ENCODE measurements at places on chromosomes 1 and 21.

GRCh38 chr1:82491301-82492048 is 690.7 kb downstream of the ADGRL2 start:
- no peak for DNase-seq

DNA sequence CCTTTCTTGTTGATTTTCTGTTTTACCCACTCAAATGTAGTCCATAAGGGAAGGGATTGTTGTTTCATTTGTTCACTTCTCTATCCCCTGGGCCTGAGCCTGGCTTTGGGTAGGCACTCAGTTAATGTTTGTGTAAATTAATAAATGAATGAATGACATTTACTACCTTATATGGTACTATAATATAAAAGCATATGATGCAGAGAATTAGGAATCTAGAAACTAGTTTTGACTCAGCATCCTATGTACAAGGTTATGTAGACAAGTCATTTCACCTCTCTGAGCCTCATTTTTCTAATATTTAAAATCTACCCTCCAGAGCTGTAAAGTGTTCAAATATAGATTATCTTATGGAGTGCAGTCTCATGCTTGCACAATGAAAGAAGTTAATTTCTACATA is 68.9 kb upstream of the S1PR1 start:
- DNase-seq = no peak

DNA sequence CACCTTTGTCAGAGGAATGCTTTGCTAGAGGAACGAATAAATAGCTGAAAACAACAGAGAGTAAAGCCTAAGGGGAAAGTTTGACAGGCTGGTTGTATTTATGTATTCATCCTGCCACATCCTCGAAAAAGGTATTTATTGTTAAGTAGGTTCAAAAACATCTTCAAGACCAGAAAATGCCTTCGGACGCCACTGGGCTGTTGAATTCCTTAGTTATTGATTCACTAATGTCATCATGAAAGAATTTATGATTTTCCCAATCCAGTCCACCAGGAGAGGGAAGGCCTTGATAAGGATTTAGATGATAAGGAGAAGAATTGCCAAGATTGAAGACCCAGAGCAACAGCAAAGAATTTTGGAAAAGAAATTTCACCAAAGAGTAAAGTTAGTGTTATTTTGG is 35.2 kb upstream of the MAB21L3 start:
- DNase-seq = no peak

DNA sequence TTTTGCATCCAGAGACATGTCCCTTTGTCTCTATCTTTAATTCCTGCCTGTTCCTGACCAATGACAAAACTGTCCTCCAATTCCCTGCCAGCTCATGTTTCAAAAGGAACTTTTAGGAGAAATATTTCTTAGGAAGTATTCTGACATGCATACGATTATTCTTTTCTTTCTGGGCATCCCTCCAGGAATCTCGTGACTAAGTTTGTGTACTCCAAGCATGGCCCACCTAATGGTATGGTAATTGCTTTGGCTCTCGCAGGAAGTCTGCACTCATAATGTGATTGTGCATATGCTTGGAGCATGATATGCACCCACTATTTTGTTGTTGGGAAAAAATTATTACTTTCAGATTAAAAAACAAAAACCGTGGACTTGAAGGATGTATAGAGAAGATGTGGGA is 256.4 kb downstream of the PRDM2 start:
- no peak for DNase-seq

- no peak for DNase-seq
Measured at GRCh38 chr21:45186709-45187108, 101.0 kb downstream of the POFUT2 start.

DNA sequence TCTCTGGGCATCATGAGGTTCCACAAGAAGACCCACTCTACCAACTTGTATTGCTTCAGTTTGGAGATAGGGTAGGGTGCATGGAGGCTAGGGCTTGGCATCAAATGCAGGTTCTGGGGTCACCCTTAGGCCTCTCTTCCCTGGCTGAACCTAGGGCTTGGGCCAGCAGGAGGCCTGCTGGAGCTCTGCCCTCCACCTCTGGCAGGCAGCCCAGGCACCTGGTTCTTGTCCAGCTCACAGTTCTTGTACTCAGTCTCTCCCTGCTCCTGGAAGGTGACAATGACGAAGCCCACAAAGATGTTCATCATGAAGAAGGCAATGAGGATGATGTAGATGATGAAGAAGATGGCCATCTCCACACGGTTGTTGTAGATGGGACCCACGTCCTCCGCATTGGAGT is 37.5 kb upstream of the KIF21B start:
- DNase-seq = no peak

GRCh38 chr21:34962586-34963222 is 86.4 kb downstream of the RUNX1 start:
- DNase-seq = no peak

GRCh38 chr1:58524353-58524945 is 22.1 kb downstream of the OMA1 start:
- no peak for DNase-seq

GRCh38 chr1:229068270-229068987 is 202.5 kb upstream of the RAB4A start:
- DNase-seq = no peak

DNA sequence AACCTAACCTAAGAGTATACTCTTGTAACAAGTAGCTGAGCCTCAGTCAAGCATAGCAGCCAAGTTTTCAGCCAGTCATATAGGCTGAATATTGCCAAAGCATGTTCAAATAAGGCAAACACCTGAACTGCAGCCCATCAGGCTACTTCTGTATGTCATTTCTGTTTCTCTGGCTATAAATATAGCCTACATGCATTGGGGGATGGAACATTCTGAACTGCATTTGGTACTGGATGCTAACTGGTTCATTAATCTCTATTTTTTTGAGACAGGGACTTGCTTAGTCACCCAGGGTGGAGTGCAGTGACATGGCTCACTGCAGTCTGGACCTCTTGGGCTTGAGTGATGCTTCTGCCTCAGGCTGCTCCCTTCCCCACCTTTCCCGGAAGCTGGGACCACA is 37.3 kb downstream of the MAST2 start:
- DNase-seq = no peak

- no peak for DNase-seq
Measured at GRCh38 chr1:208324005-208324404, 79.8 kb upstream of the PLXNA2 start.

GRCh38 chr1:161824618-161825017 is 58.5 kb downstream of the ATF6 start:
- DNase-seq = no peak

DNA sequence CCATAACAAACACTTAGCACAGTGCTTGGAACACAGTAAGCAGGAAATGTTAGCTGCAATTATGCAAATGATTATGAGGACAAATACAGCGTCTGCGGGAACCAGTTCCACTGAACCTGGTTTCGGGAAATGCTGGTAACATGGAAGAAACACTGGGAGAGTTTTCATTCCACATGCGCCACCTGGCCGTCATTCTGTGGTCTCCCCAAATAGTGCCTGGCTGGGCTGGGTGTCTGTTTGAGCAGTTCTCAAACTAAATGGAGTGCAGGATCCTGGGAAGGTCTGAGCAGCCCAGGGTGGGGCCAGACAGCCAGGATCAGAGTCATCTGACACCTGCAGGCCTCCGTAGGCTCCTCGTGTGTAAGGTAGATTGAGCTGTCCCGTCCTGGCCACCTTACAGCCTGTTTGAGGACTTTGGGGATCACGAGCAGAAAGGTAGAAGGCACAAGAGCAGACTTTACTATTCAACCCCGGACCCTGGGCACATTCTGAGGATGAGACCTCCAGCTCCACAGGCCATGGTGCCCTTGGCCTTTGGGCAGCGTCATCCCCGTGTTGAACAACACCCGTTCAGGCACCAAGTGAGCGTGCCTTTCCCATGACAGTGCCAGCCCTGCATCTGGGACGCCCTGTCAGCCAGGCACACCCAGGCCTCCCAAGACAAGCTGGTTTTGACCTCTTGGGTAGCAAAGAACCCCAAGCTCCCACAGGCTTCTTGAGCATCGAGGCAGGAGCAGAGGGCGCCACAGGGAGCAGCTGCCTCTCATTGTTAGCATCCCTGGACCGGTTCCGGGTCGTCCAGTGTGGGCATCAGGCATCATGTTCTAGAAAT is 101.9 kb downstream of the PRDM2 start:
- no peak for DNase-seq

DNA sequence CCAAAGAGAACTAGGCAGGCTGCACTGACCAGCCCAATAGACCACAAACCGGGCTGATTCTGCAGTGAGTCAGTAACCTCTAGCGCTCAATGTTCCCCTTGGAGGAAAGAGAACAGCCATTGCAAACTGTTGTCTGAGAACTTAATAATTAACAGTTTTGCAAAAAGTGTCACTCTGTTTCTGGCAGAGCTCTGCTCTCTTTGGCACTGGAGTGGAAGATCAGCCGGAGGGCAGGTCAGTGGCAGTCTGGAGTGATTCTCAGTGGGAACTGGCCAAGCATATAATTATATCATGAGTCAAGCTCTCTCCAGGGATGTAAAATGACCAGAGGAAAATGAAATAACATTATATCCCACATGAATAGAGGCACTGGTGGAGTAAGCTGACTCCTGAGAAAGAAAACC is 238.3 kb downstream of the HLX start:
- no peak for DNase-seq

DNA sequence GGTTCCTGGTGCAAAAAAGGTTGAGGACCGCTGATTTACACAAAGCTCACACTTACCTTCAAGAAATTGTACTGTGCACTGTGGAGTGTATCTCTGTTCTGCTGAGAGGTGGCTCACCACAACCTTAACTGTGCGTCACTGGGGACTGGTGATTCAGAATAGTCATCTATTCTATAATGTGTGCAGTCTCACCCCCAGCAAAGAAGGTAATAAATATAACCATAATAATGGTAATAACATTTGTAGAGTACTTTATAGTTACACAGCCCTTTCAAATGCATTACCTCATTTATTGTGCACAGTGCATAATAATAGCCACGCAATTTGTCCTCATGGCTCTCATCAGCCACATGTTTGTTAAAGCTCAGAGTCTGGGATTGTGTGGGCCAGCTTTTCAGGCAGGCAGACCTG is 59.4 kb upstream of the DUSP10 start:
- DNase-seq = no peak

GRCh38 chr1:119114786-119115185 is 25.7 kb downstream of the WARS2 start:
- DNase-seq = no peak

- DNase-seq = no peak
Measured at GRCh38 chr1:211557894-211558625, 20.9 kb downstream of the SLC30A1 start.

- no peak for DNase-seq
Measured at GRCh38 chr1:188782220-188782841, 1695.3 kb downstream of the BRINP3 start.

DNA sequence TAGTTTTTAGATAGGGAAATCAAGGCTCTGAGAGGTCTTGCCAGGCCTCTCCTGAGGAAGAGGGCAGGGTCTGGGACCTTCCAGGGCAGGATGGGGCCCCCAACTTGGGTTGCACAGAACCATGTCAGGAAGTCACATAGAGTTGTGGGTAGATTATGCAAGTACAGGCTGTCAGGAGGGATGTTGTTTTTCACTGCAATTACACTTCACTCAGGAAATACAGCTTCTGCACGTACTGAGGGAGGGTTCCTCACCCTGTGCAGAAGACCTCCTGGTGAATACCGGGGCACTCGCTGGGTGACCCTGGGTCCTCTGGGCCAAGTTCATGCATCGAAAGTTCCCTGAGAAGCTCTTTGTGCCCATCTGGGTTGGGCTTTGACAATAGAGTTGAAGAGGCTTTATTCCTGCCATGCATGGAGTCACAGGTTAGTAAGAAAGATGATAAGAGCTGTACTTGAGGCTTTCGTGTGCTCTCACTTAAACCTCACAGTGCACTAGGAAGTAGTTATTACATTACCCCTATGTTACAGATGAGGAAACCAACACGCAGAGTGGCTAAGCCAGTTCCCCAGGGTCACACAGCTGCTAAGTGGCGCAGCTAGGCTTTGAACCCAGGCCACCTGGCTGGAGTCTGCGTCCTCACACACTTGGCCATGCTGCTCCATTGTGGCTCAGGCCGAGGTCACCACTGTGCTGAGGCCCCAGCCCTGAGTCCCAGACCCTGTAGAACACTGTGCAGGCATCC is 16.2 kb upstream of the TNFRSF1B start:
- peak; percentile 58 for DNase-seq

GRCh38 chr1:30735124-30735523 is 11.7 kb upstream of the MATN1 start:
- DNase-seq = no peak

DNA sequence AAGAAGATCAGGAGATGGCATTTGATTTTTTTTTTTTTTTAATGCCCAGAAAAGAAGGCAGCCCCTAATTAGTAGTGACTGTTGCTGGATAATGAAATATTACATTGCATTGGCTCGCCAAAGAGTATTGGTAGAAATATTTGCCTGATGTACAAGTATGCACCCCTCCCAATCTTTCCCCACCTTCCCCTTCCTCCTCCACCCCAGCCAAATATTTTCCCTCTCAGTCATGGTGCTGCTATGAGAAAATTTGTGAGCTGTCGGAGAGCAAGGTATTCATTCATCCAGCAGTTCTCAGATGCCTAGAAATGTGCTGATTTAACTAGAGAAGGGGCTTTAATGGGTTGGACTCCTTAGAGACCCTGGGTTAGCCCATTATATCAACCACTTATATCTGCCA is 50.5 kb upstream of the IKBKE start:
- DNase-seq = no peak

- DNase-seq = no peak
Measured at GRCh38 chr1:174791863-174792262, 207.9 kb upstream of the CACYBP start.

DNA sequence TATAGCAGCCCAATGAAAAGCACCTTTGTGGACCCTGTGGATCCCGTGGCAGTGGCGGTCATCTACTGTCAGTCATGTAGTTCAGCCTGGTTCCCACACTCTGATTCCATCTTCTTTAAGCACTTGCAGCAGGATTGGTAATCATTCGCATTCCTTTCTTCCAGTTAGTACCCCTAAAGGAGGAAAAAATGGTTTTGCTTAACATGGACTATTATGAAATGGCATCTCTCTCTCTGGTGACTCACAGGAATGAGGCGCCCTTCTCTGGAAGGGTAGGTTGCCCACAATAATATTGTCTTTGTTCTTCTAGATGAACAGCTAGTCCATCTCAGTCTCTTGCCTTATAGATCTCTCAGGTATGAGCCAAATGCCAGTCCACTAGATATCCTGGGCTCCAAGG is 127.9 kb upstream of the MROH9 start:
- DNase-seq = no peak

GRCh38 chr1:27141266-27142003 is 13.5 kb downstream of the SLC9A1 start:
- no peak for DNase-seq
